ENCODE measurements at places on chromosomes 6 and 20.

DNA sequence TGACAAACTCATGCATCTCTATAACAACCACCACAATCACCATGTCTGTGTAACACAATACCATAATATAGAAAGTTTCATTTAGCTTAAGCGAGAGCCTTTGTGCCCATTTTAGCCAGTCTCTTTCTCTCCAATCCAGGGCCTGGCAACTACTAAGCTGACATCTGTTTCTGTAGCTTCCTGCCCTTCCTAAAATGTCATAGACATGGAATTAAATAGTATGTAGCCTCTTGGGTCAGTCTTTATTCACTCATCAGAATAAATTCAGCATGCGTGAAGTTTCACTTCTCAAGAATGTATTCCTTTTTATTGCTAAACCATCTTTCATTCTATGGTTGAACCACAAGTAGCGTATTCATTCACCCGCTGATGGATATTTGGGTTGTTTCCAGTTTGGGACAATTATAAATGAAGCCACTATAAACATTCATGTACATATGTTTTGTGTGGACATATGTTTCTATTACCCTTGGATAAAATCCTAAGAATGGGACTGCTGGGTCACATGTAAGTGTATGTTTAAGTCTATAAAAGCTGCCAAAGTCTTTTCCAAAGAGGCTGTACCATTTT lies 1.7 kb upstream of the TREM2 start:
- no peak for DNase-seq

DNA sequence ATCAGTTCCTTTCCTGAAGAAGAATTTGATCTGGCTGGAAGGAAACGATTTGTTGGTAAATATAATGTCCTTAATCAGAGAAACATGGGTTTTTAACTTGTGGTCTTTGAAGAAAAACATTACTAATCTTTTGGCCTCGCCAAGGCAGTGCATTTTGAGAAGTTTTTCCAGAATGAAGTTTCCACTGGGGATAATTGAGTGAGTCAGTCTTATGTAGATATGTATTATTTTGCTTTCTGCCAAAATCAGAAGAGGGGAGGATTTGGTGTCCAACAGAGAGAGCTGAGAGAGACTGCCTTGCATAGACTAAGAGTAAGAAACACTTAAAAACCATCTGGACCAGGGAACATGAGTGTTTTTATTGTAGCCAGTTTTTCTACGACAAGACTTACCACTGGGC lies 79.9 kb downstream of the FNDC1 start:
- DNase-seq: no peak

DNA sequence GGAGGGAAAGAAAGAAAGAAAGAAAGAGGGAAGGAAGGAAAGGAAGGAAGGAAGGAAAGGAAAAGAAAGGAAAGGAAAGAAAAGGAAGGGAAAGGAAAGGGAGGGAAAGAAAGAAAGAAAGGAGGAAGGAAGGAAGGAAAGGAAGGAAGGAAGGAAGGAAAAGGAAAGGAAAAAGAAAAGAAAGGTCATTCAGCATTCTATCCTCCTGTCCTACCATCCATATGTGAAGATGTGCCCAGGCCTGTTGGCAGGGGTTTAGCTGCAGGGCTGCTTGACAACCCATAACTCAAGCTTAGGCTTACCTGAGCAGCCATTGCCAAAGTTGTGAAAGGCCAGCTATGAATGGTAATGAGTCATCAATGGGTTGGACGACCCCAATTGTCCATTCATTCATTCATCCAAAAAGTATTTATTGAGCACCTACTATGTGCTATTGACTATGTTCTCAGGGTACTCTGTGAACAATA lies 49.9 kb upstream of the OCSTAMP start:
- no peak for DNase-seq

GRCh38 chr6:130838951-130839350 lies 11.7 kb downstream of the SMLR1 start:
- no peak for DNase-seq

GRCh38 chr20:49457444-49457843 lies 25.0 kb downstream of the KCNB1 start:
- no peak for DNase-seq

- no peak for DNase-seq
Measured at GRCh38 chr6:110864824-110865223, 9.8 kb upstream of the AMD1 start.

DNA sequence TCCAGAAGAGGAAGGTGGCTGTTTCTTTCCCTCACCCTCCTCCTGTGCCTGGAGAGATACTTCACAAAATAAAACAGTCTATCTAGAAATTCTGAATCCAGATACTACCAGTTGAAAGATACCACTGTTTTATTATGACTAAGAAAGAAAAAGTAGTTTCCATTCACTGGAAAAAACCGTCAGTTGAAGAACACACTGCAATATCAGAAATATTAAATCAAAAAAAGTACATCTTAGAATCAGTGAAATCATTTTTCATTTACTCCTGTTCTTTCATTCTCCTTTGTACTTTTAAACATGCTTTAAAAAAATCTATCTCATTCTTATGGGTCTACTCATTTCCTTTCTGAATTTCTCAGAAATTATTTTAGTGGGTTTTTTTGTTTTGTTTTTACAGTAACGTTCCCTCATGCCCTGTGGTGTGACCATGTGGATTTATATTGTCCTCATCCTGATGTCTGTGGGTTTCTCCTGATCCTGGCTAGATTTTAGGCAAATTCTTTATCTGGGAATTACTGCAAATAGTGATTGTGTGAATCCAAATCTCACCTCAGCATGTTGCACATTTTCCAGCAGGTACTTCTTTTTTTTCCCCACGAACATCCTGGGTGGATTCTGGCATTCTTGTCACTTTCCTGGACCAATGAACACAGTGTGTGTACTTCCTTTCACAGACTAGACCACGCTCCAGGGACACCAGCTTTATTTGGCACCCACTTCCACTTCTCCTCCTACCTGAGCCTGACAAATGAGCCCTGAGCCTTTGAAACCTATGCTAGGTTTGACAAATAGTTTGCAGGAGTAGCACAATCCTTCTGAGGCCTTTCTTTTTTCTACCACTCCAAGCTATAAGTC lies 114.0 kb upstream of the LAMP5 start:
- no peak for DNase-seq
